ENCODE measurements at places on chromosomes 1 and 21.

DNA sequence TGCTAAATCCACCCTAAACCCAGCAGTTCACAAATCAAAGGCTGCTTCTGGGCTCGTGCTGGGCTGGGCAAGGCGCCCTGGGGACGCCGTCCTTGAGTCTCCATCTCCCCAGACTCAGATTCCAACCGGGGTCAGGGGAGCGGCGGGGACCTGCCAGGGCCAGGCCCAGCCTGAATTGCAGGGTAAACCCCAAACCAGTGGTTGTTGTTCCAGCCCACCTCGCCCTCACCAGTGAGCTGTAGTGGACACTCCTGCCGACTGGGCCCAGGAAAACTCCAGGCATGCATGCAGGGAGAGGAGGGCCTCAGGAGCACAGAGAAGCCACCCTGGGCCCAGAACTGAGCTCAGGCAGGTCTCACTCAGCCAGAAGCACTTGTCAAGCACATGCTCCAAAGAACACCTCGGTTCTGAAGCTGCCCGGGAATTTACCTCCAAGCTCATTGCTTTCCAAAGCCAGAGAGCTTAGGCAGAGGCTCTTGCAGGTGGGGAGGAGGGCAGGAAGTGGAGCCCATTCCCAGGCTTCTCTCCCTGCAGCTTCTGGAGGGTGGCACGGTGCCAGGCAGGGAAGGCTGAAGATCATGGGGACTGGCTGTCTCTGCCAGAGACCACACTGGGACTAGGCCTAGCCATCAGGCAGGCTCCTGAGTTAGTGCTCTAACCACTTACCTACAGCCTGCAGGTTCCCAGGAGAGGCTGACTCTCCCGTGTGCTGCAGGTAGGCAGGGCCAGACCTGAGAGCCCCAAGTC is 437.0 kb downstream of the MATN1 start:
- no peak for DNase-seq

DNA sequence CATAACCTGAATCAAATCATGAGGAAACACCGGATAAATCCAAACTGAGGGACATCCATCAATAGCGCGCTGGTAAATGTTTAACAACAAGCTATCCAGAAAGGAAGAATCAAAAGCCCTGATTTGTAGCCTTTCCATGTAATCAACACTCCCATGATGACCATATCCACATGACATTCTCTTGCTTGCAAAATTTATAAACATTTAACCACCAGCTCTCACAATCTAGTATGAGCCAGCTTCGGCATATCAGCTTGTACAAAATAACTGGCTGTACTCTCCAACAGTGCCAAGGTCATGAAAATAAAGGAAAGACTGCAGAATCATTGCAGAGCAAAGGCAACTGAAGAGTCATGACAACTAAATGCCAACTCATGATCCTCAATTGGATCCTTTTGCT is 15.7 kb downstream of the HSD11B1 start:
- DNase-seq = no peak

GRCh38 chr1:39173119-39173994 is 31.1 kb upstream of the MACF1 start:
- DNase-seq = no peak

- no peak for DNase-seq
Observed at GRCh38 chr1:37655274-37655673, 20.6 kb upstream of the RSPO1 start.

DNA sequence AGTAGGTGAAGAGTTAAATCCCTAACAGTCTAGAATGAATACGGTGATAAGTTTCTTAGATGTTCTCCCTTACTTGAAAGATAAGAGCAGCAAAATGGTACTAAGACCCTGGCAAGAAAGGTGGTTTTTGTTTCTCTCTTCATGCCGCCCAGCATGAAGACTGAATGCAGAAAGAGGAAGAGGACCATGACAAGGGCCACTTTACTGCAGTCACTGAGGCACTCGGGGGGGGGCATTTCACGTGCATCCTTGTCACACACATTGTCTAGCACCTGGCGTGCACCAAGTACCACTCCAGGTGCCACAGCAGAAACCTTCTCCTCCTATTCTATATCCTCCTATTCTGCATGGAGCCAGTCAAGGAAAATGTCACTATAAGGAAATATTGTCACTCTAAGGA is 222.0 kb downstream of the TOMM20 start:
- no peak for DNase-seq

DNA sequence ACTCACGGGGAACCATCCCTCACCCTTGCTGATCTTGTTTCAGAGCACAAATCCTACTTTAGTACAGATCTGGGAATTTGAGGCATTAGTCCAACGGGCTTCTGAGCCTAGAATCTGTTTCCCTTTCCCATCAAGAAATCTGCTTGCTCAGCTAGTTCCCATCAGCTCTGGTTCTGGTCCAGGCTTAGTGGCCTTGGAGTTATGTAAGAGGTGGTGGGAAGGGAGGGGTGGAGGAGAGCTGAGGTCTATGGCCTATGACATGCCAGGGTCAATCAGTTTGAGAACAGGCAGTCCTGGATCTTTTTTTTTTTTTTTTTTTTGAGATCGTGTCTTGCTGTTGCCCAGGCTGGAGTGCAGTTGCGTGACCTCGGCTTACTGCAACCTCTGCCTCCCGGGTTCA is 4.1 kb downstream of the GSTM1 start:
- DNase-seq = no peak

GRCh38 chr1:244614879-244615278 is 38.0 kb upstream of the DESI2 start:
- no peak for DNase-seq

DNA sequence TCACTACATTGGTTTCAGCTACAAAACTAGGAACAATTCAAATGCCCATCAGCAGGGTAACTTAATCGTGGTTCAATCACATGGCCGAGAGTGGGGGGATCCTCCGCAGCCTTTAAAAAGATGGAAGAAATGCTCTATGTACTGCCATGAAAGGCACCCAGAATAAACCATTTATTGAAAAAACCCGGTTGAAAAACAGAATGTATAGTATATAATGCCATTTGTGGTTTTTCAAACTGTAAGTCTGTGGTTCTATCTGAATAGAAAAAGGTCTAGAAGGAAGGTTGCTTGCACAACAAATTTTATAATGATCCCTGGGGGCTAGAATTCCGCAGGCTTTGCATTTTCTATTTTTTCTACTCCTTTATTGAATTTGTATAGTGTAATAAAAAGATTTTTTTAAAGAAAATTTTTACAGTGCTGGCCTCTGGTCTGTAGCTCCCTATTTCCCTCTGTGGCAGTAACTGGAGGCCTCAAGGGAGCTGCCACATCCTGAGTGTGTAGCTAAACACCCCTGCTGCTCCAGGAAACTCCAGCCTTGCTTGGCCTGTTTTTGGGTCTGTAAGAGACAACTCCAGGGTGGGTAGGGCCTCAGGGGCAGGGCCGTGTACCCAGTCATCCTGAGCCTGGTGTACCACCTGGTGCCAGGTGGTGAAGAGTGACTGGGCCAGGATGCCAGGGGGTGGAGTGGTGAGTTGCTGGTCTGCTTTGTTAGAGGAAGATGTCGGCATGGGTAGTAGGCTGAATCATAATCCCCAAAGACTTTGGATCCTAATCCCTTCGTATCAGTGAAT is 51.5 kb upstream of the EPS8L3 start:
- no peak for DNase-seq
